ENCODE measurements at places on chromosomes 1 and 21.

DNA sequence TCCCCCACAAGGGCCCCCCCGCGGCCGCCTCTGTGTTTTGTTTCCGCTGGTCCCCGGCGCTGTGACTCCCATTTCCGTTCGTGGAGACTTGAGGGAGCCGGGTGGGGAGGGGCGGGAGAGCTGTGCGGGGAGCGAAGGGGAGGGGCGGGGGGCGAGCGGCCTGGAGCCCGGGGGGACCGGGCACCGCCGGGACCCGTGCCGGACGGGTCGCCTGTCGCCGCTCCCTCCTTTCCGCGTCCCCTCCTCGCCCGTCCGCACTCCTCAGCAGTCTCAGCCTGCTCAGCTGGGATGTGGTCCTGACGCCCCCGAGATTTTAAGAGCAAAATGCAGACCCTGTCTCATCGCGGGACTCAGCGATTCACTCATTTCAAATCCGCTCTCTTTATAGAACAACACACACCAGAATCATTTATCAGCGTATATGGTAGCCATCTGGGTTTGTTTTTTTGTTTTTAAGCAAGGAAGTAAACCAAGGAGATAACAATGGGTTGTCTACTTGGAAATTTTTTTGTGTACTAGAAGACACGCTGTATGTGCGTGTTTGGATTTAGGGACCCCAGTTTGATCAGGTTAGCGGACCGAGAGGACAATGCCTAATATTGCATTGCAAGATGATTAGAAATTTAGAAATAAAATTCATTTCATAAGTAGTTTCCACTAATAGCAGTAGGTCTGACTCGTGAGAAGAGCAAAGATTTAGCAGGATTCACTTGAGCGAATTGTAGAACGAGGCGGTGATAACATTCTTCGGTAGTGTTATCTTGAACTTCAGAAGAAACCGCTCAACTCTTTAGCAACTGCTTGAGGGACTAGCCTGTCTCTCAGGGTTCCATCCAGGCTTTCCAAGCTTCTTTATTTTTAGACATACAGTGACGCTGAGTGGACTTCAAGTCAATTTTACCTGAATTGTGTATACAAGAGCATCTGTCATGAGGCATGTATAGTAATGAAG lies 1.1 kb downstream of the GABPA start:
- peak; percentile 85 for DNase-seq

DNA sequence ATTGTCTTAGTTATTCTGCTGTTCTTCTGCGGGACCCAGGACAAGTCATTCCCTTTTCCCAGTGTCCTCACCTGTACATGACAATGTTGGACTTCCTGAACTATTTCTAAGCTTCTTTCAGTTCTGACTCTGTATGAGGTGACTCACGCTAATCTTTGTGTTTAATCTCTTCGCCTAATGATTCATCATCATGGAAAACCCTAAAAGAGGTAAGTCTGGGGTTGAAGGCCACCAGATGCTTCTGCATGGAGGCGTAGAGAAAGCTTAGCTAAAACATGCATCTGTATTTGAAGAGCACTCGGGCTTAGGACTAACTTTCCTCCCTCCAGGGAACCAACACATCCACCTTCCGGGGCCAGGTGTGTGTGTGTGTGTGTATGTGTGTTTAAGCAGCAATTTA lies 7.4 kb downstream of the SPRR5 start:
- no peak for DNase-seq

- DNase-seq, result no peak
These were observed 627.4 kb upstream of the NR5A2 start for GRCh38 chr1:199399996-199400724.

DNA sequence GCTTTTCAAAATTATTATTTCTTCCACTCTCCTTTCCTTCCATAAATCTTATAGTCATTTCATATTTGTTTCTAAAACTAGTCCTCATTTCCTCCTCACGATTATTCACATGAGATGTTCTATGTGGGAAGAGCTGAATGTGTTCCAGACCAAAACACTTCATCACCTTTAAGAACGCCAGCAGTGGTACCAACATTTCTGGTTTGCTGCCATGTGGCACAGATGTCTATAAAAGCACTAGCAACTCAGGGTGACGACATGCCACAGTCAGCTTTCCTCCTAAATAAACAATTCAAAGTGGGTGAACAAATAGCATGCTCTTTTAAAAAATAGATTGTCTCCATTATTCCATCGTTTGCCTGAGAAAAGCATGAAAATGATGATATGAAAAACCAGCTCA lies 1217.8 kb upstream of the ADGRL2 start:
- DNase-seq, result no peak

DNA sequence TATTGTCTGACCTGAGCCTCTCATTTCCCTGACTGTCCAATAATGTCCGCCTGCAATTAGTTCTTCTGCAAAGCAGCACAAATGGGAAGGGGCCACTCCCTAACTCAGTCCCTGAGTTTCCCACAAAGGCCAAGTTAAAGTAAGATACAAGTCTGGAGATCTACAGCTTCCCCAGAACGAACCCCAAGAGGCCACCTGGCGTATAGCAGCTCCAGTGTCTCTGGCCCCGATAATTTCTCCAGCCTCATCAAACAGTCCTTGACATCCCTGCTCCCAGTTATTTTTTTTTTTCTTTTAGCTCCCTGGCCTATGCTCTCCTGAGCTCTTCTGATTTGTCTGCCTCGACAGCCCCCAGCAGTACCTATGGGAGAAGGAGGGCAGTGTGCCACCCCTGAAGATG lies 8.1 kb upstream of the ACKR1 start:
- no peak for DNase-seq

DNA sequence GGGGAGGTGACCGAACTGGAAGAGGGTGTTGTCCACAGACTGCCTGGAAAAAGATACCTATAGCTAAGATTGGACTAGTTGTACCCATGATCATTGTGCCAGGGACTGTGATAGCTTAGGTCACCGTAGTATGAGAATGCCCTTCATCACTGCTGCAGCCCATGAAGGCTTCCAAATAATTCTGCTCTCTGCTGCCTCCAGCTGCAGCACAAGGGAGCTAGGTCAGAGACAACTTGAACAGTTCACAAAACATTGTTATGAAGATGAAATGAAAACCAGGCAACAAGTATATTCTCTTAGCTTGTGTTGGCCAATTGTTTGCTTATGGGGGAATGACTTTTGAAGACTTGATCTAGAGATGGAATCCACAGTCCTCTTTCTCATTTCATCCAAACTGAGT lies 246.7 kb downstream of the MRPL39 start:
- DNase-seq, result no peak

DNA sequence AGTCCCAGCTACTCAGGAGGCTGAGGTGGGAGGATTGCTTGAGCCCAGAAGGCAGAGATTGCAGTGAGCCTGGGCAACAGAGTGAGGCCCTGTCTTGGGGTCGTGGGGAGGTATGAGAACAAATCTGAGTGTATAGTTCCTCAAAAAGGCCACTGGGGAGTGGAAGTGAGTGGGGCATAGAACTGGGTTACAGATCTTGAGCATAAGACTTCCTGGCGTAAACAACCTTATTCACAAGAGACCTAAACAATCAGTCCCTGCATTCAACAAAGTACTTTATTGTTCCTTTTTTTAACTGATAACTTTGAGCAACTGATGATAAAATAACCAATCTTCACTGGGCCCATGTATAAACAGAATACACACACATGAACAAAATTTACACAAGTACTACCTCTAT lies 72.7 kb upstream of the MUTYH start:
- DNase-seq, result no peak
